ENCODE measurements at places on chromosomes 3 and 15. TPM values are rescaled to one million over a fixed set of nuclear protein-coding genes. Genes with fewer than 3 reads are reported as not detected.

Gene IREB2
- total RNA-seq = 49.8 TPM

Gene ARHGAP31
- total RNA-seq = 0.85 TPM

Gene SLC15A2
- 0.18 TPM for total RNA-seq

Gene POLR2H
- total RNA-seq = 73.2 TPM

Gene IGSF10
- 0.51 TPM for total RNA-seq

Gene PLA2G4F
- not detected for total RNA-seq

Gene ISLR
- 0.43 TPM for total RNA-seq

Gene FBXW12
- not detected for total RNA-seq

Gene MKRN2OS
- total RNA-seq = not detected

Gene TMEM108
- total RNA-seq = not detected

Gene SAMD7
- not detected for total RNA-seq

All from A549 treated with GW870086 at 1 μM for 4 hours (cell line).